ENCODE measurements at places on chromosomes 7 and 10. TPM values are rescaled to one million over a fixed set of nuclear protein-coding genes. Genes with fewer than 3 reads are reported as not detected.
A peak's percentile ranks its signal among the peaks of the same experiment; 100 is the strongest.

GRCh38 chr7:1948301-1948796, 278.3 kb downstream of the ELFN1 start:
- no peak overlapping the region for H3K27ac ChIP-seq
- peaks cover 10% of the 10 kb centered on the region for H3K4me1 ChIP-seq
- H3K27me3 ChIP-seq = peaks cover 18% of the 10 kb centered on the region
- no peak for DNase-seq
- peaks cover under 1% of the 10 kb centered on the region for H3K36me3 ChIP-seq

DNA sequence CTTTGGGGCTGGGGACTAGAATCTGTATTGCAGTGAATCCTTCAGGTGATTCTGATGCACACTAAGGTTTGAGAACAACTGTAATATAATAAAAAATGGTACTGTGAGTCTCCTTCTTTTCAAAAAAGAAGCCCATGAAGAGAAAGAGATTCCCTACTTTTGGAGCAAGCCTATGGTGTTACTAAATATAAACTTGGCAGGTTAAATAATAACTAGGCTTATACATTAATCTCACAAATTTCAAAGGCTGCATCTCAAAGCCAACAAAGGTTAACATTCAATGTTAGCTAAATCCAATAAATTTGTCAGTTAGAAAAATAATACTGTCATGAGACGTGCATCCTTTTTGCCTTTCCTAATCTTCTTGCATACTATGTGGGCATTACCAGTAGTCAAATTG, 159.7 kb upstream of the LAMB4 start:
- H3K27me3 ChIP-seq = no peaks in the 10 kb centered on the region
- H3K4me1 ChIP-seq = peaks cover 17% of the 10 kb centered on the region

DNA sequence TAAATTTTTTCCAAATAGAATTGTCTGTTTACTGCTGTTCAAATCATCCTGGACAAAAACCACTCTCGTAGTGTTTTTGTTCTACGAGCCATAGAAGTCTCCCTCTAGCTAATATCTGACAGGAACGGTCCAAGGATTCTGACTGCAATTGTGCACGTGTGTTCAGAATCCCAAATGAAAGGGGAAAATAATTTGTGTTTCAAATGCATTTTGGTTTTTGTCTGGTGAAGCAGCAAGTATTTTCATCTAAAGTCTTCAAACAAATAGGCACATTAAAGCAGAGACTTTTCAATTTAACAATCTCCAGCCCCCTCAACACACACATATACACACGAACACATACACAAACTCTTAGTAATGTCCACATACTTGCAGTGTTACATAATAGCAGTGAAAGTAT, 475 bp downstream of the NEUROD6 start:
- H3K4me1 ChIP-seq = peaks cover 7% of the 10 kb centered on the region
- H3K4me3 ChIP-seq = no peak overlapping the region
- peaks cover 1% of the 10 kb centered on the region for H3K27me3 ChIP-seq
- no peak overlapping the region for H3K27ac ChIP-seq
- no peak for DNase-seq

DNA sequence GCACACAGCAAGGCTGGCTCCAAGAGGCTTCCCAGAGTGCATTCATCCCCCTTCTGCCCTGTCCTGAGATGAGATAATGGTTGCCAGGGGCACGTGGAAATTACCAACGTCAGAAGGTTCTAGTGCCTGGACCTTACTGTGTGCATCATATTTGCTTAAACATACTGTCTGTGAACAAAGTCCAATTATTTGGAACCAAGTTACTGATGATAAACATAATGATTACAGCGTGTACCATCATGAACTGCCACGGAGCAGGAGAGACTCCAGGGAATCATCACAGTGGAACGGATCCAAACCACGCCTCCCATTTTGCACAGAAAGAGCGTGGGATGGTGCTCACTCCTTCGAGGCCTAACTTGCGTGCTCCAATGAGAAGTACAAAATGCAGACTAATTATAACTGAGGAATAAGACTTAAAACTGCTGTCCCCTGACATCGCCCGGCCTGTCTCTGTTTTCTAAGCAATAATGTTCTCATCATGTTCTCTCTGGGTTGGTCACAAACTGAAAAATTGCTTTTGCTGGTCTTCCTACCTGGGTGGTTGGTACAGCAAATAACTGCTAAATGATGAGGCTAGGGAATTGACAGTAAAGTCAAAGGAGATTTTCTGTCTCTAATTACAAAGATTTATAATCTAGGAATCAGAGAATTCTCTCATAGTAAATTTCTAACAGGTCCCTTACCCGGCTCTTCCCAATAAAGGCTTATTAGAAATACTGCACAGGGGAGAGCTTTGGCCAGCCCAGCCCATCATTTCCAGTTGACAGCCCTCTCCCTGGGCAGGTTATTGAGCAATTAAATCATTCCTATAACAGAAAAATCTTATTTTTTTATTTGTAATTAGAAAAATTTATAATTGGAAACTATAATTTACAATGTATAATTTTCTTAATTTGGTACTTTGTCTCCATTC, 182.2 kb downstream of the CAMK1D start:
- no peak overlapping the region for H3K4me3 ChIP-seq
- no peaks in the 10 kb centered on the region for H3K36me3 ChIP-seq
- H3K27me3 ChIP-seq = no peaks in the 10 kb centered on the region
- H3K4me1 ChIP-seq = no peaks in the 10 kb centered on the region
- no peak overlapping the region for H3K27ac ChIP-seq
- no peak for DNase-seq

- no peak overlapping the region for H3K4me3 ChIP-seq
- peaks cover 2% of the 10 kb centered on the region for H3K4me1 ChIP-seq
- peaks cover 3% of the 10 kb centered on the region for H3K27me3 ChIP-seq
- no peak for DNase-seq
Observed at GRCh38 chr7:2487586-2488271, 11.5 kb upstream of the GRIFIN start.

- H3K4me1 ChIP-seq = peaks cover 21% of the 10 kb centered on the region
- peak overlapping the region; percentile 98 for H3K4me3 ChIP-seq
- no peaks in the 10 kb centered on the region for H3K27me3 ChIP-seq
- peaks cover 9% of the 10 kb centered on the region for H3K36me3 ChIP-seq
Observed at GRCh38 chr10:69179089-69179742, 818 bp upstream of the SUPV3L1 start.

DNA sequence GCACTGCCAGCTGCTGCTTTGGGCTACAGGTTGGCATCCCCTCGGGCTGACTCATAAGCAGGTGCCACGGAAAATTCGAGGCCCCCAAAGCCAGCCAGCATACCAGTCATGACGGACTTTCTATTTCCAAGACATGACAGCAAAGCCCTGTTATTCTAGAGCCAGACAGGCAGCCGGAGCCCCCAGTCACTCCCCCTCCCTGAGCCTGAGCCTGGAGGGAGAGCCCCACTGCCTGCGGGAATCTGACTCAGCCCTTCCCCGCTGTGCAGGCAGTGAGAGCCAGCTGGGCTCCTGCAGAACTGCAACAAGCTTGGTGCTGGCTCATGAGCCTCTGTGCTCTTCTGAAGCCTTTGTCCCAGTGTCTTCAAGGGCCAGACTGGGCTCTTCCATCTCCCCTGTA, 15.8 kb downstream of the BTBD16 start:
- no peak for DNase-seq
- peaks cover 2% of the 10 kb centered on the region for H3K27me3 ChIP-seq
- H3K4me1 ChIP-seq = peaks cover 15% of the 10 kb centered on the region
- H3K36me3 ChIP-seq = no peaks in the 10 kb centered on the region

DNA sequence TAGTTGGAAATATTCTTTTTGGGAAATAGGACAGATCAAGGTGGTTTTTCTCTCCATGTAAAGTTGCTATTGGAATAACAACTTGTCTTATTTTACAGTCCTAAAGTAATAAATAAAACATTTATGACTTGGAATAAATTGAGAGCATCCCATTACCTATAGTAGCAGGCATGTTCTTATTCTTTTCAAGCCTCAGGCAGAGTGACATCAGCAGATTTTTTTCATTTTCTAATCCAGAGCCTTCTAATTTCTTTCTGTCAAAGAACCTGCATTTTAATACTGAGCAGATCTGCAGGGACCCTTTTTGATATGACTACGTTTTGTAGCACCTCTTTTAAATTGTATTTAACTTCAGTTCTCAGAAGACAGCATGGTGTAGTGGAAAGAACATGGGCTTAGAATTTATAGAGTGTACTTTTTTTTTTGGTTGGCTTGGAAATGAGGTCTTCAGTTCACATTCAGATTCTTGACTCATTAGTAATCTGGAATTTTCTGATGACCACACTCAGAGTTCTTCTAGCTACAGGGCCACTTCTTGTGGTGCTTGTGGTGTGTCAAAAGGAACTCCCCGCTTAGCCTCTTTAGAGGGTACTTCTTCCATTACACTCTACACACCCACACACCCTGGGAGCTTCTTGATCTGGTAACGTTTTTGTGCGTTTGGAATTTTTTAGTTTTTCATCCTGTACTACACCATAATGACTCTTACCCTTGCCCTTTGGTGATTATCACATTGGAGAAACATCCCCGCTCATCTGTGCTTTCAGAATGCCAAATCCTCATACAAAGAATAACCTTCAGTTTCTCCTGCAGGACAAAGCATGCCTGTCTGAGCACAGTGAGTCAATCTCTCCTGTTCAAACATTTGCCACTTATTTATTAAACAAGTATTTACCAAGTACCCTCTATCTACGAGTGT, 34.6 kb downstream of the AGK start:
- H3K36me3 ChIP-seq = peaks cover 14% of the 10 kb centered on the region
- no peak for DNase-seq
- H3K27me3 ChIP-seq = no peaks in the 10 kb centered on the region
- no peak overlapping the region for H3K27ac ChIP-seq
- no peak overlapping the region for H3K4me3 ChIP-seq

DNA sequence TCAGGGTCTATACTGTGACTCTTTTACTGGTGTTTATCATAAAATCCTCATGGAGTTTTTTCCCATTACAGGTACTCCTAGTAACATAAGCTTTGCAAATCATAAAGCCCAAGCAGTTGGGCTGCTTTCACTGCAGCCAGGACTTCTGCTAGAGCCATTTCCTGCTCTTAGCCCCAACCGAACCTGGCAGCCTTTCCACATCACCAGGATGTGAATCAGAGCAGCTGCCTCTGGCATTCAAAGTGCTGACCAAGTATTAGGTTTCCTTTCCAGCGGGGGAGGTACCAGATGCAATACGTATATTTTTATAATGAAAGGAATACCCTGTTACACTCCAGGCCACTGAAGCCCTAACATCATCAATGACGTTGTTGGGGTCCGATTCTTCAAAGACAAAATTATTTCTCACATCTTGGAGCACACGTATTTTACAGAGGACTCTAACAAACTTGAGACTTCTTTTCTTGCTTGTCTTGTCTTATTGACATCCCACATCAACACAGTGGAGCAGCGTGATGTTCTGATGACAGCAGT, 3.6 kb upstream of the HTR5A start:
- no peaks in the 10 kb centered on the region for H3K27me3 ChIP-seq
- H3K4me3 ChIP-seq = no peak overlapping the region
- DNase-seq = peak; percentile 22
- no peak overlapping the region for H3K27ac ChIP-seq
- no peaks in the 10 kb centered on the region for H3K36me3 ChIP-seq
- peaks cover 6% of the 10 kb centered on the region for H3K4me1 ChIP-seq

DNA sequence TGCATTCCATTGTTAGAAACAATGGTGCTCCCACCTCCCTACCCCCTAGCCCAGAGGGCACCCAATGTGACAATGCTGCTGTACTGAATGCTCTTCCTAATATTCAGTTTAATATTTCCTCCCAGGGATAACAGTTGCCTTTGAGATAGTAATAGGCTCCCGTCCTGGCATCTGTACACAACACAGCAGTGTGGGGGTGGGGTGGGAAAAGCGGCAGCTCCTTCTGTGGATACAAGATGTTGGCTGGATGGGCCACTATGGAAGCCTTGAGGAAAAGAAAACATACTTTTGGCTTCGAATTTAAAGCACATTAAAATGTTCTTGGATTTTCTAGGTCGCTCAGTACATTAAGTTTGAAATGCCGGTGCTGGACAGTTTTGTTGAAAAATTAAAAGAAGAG, 9.2 kb upstream of the ZNF22 start:
- H3K4me1 ChIP-seq = peaks cover 34% of the 10 kb centered on the region
- H3K4me3 ChIP-seq = peak overlapping the region; percentile 5
- no peak overlapping the region for H3K27ac ChIP-seq

GRCh38 chr10:112126901-112127300, 56.7 kb downstream of the GPAM start:
- H3K36me3 ChIP-seq = no peaks in the 10 kb centered on the region
- no peak overlapping the region for H3K4me3 ChIP-seq
- H3K4me1 ChIP-seq = no peaks in the 10 kb centered on the region
- no peak for DNase-seq

GRCh38 chr10:77983384-77984341, 45.7 kb downstream of the POLR3A start:
- peaks cover 3% of the 10 kb centered on the region for H3K27me3 ChIP-seq
- H3K27ac ChIP-seq = no peak overlapping the region
- no peaks in the 10 kb centered on the region for H3K4me1 ChIP-seq

DNA sequence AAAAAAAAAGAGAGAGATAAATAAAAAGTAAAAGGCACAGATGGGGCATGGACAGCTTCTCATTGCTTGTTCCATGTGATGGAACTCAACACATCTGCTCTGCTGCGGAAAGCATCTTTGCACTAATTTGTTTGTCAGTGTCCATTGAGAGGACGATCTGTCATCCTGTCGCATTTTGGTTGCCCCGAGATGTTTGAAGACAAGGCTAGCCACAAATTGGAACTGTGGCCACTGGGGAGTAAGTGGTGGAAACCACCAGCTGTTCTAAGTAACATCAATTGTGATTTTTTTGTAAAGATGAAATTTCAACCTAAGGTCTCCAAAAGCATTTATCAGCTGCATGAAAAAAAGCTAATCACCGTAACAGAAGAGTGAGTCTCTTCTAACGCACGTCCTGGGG, 312.7 kb downstream of the ADARB2 start:
- no peak overlapping the region for H3K4me3 ChIP-seq
- H3K36me3 ChIP-seq = no peaks in the 10 kb centered on the region
- no peak for DNase-seq
- peaks cover 25% of the 10 kb centered on the region for H3K4me1 ChIP-seq
- no peaks in the 10 kb centered on the region for H3K27me3 ChIP-seq
- H3K27ac ChIP-seq = no peak overlapping the region

The MYOF gene
- 12.4 TPM for total RNA-seq

The SPDYE5 gene
- not detected for total RNA-seq

The SERPINE1 gene
- 0.80 TPM for total RNA-seq

The TAS2R4 gene
- 1.1 TPM for total RNA-seq

Measured in endothelial cell (in vitro differentiated cells).